ENCODE measurements at places on chromosomes 3 and 15.

- no peak for DNase-seq
Measured at GRCh38 chr15:73268457-73268856, 100.3 kb downstream of the HCN4 start.

DNA sequence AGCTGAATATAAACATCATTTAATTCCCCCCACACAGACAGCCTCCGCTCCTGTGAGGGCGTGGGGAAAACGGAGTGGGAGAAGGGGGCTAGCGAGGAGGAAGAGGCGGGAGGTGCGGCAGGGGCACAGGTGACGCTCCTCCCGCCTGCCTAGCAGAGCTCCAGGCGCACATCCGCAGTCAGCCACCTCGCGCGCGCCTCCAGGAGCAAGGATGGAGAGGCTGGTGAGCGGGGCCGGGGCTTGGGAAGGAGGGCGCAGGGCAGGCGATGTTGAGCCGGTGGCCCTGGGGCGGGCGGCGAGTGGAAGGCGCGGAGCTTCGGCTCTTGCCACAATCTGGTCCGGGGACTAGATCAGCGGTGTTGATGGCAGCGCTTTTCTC lies at the start of gene CD200:
TSS of gene CD200 (plus strand) at position 155 of the 379 bp plus-strand sequence. CDS start at position 212, 57 bp downstream.
- DNase-seq = peak; percentile 90

DNA sequence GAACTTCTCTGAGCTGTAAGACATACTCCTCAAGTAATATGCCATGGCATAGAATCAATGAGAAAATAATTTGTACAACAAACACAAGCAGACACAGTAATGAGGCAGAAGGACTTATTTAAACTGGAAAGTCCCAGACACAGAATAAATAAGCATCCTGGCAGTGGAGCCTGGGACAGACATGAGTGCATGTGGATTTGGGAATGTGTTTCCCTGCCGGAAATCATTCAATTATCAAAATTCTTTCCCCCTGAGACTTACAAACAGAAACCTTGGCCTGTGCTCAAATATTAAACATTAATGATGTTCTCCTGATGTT lies 520.1 kb downstream of the ROBO1 start:
- no peak for DNase-seq

DNA sequence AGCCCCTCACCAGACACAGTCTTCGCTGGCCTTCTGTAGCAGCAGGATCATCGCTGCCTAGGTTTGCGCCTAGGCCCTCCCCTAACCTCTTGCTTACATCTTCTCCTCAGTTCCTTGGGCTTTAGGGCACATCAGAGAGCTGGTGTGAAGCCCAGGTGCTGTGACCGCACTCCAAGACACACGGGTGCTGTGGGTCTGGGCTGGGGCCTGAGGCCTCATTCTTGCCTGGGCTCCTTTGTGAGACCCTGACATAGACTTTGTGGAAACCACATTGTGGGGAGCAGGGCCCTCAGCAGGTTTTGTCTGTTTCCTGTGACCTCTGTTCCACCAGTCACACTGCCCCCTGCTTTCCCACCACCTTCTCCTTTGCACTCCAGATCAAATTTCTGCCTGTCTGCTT lies 8.0 kb downstream of the AMIGO3 start:
- DNase-seq = no peak

DNA sequence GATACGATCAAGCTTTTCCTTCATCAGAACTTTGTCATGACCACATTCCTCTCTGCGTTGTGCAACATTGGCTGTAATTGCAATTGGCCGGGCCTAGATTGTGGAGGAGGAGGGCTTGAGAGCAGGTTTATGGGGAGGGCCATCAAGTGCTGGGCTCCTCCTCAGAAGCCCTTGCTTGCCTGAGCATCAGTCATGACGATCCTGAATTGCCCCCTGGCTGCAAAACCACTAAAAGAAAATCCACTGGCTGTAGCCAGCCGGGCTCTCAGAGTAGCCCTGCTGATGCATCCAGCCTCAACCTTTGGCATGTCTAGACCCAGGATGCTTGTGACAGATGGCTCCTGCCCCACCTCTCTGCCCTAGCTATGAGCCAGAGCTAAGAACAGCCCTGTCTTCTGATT lies 13.4 kb upstream of the TRH start:
- DNase-seq = no peak

GRCh38 chr3:60207905-60208304 lies 1043.3 kb downstream of the FHIT start:
- no peak for DNase-seq

DNA sequence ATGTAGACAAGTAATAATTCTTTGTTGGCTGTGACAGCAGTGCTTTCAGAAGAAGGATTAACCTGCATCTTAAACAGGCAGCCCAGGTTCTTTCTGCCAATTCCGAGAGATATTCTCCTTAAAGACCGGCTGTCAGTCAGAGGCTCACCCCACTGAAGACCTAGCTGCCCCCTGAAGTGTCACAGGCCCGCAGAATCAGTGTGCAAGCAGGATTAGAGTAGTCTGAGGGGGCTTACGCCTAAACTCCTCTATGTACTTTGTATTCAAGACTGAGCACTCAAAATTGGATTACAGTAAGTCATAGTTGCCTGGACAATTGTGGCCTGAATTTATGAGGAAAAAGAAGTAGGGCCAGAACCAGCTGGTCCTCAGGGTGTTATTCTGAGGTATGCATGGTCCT lies 342.9 kb downstream of the CLSTN2 start:
- no peak for DNase-seq

- no peak for DNase-seq
Measured at GRCh38 chr3:105888621-105889579, 20.1 kb upstream of the CBLB start.

DNA sequence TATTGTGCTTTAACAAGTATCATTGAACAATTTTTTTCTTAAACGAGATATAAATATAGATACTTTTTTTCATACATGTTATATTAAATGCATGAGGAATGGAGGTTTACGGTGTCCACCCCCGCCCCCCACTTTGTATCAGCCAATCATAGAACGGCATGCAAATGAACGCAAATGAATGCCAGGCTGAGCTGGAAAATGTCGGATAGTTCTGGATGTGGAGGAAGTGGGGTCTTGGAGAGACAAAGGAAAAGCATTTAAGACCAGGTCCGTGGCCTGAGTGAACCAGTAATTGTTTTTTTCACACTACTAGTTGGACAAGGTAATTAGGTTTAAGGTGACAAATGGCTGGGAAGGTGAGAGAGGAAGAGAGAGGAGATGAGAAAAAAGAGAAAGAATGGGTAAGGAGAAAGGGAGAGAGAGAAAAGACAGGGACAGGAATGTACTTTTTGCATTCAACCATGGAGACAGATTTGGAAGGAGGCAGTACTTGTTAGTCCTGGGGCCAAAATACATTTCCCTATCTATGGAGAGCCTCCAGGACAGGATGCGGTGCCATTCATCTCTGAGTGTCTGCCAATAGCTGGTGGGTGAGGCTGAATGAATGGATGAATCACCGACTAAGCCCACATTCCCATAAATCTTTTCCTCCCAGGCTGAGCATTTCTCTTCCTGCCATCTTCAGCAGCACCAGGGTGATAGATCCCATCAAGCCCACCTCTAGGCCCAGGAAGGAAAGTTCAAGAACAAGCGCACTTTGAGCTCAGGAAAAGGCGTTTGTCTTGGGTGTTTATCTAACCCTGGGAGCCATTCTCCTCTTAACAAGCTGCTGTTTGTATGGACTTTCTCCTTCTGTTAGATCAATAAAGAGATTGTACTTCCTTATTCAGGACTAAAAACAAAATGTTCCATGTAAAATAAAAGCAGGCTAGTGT lies 1.4 kb upstream of the RAD18 start:
- peak; percentile 26 for DNase-seq

DNA sequence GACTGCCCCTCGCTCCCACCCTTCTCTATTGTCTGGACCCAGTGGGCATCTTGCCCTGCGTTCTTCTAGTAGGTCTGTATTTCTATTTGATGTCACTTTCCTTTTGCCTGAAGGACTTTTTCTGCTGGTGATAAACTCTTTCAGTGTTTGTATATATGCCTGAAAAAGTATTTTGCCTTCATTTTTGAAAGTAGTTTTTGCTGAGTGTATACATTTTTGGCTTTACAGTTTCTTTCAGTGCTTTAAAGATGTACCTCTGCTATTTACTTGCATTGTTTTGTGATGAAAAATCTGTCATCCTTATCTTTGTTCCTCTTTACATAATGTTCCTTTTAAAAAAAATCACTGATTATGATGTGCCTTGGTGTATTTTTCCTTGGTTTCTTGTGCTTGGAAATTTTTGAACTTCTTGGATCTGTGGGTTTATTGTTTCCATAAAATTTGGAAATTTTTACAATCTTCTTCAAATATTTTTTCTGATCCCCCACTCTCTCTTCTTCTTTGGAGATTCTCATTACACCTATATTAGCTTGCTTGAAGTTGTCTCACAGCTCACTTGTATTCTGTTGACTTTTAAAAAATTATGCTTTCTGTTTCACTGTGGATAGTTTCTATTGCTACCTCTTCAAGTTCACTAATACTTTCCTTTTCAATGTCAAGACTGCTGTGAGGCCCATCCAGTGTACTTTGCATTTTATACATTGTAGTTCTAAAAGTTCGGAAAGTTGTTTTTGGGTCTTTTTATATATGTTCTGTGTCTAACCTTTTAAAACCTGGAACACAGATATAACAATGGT lies 67.8 kb downstream of the RGMA start:
- DNase-seq = no peak

- DNase-seq = no peak
Measured at GRCh38 chr3:120420928-120421551, 29.8 kb downstream of the FSTL1 start.

- DNase-seq = peak; percentile 48
Measured at GRCh38 chr15:78681281-78682003, 40.4 kb upstream of the CHRNB4 start.

DNA sequence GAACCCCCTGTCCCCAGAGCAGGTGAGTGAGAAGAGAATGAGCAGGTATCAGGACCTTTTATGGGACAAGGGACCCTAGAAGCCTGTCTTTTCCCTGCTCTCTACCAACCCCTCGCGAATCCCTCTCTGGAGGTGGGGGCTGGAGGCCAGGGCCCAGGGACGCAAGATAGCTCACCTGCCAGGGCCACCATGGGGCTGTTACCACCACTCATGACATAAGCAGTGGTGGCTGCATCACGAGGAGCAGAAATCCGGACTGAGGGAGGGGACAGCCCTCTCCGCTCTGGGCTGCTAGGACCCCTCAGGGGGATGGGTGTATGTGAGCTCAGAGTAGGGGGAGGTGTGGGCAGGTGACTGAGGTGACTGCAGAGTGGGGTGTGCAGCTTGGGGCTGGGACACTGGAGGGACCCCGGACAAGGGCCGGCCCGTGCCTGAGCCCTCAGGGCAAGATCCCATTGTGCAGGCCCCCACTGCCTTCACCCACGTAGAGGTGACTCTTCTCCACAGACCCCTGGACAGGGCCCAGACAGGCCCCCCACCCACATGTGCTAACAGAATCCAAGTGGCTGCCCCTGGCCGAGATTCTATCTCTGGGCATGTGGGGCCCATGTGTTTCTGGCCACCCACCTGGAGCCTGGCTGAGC lies 190.6 kb downstream of the TBC1D2B start:
- DNase-seq = no peak

DNA sequence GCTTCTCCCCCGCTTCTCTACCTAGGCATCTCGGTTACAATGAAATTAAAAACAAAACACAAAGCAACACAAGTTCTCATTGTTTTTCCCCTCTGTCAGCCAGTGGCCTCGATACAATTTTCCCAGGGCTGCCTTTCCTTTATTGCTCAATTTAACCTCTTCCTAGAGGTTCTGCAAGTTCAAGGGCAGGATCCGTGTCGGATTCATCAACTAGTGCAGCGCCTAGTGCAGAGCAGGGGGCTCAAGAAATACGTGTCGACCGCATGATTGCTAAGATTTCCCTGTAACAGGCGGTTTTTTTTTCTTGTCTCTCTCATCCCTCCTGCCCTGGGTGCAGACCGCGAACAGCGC lies 1.4 kb upstream of the BHLHE40 start:
- DNase-seq = no peak
